H54 (cell line): ENCODE measurements at places on chromosomes 7 and 10.
A peak's percentile ranks its signal among the peaks of the same experiment; 100 is the strongest.

- no peak for DNase-seq
Measured at GRCh38 chr10:72252972-72253371, 20.8 kb upstream of the DDIT4 start.

GRCh38 chr10:118965645-118966044 is 63.9 kb upstream of the NANOS1 start:
- DNase-seq, result no peak

DNA sequence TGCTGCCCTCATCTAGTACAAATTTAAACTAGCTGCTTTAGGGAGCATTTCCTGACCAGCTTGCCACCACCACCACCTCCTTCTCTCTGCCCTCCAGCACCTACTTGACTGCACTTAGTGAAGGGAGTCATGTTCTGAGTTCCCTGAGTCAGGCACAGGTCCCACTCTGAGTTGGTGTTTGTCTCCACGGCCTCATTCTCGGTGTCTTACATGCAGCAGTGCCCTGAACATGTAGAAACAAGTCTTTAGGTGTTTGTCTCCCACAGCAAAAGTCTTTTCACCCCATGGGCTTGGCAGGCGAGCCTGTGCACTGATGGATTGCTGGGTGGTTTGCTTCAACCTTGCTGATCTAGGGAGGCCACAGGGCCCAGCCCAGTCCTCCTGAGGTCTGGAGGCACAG is 16.9 kb downstream of the TSPAN14 start:
- no peak for DNase-seq

DNA sequence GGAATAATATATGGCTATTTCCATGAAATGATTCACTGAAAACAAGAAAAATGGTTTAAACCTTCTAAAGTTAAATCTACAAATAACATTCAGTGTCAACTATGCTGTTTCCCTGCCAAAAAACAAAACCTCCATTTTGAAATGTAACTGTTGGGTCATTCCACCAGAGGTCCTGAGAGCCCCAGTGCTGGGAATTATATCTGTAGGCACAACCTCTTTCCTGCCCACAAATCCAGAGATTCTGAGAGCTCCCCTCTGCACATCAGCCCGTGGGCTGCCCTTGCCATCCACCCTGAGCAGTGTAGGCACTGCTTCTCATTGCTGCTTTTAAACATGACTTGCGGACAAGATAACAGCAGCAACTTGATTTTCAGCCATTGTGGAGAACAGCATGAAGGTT is 198.6 kb downstream of the TMEM178B start:
- DNase-seq, result no peak

- no peak for DNase-seq
Measured at GRCh38 chr10:4767033-4767814, 58.8 kb upstream of the AKR1E2 start.

- DNase-seq, result no peak
Measured at GRCh38 chr7:54811846-54812254, 52.8 kb upstream of the SEC61G start.

GRCh38 chr7:74455928-74456327 is 2.2 kb downstream of the GTF2IRD1 start:
- DNase-seq, result no peak

GRCh38 chr10:63346015-63346441 is 119.7 kb downstream of the JMJD1C start:
- DNase-seq, result no peak

GRCh38 chr10:128078136-128078969 is 47.9 kb downstream of the MKI67 start:
- DNase-seq, result peak; percentile 38

- DNase-seq, result peak; percentile 34
Measured at GRCh38 chr10:5291501-5292195, 73.1 kb upstream of the UCN3 start.

DNA sequence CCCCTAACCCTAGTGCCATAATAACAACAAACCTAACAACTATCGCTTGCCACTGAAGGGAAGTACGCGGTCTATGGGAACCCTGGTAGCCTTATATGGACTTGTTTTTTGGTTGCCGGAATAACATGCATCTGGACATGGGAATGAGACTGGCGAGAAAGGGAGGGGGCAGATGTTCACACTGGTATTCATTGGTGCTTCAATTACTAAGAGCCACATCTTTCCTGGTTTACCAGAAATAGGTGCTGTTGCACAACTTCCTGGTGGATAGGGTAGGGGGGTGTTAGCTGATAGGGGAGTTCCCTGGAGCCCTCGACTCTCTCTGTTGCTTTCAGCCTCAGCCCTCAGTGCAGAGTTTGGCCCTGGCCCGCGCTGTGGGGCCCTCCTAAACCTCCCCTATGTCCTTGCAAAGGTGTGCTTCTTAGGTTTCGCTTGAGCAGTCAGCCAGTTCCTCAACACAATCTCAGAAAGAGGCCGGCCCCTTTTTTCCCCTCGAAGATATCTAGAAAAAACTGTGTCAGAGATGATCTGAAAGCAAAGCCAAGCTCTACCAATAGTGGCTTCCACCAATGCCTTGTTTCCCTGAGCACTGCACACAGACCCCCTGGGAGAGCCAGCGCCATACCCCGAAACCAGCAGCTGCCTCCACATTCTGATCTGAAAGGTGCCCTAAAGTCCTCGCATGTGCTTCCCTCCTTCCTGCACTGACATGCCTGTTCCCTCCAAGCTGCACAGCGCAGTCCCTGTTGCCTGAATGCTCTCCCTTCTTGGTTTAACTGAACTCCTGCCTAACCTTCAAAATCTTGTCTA is 13.5 kb downstream of the TBXAS1 start:
- no peak for DNase-seq

GRCh38 chr10:55024713-55025112 is 223.7 kb upstream of the PCDH15 start:
- no peak for DNase-seq

- DNase-seq, result no peak
Measured at GRCh38 chr7:90173127-90173844, 19.0 kb downstream of the STEAP1 start.

DNA sequence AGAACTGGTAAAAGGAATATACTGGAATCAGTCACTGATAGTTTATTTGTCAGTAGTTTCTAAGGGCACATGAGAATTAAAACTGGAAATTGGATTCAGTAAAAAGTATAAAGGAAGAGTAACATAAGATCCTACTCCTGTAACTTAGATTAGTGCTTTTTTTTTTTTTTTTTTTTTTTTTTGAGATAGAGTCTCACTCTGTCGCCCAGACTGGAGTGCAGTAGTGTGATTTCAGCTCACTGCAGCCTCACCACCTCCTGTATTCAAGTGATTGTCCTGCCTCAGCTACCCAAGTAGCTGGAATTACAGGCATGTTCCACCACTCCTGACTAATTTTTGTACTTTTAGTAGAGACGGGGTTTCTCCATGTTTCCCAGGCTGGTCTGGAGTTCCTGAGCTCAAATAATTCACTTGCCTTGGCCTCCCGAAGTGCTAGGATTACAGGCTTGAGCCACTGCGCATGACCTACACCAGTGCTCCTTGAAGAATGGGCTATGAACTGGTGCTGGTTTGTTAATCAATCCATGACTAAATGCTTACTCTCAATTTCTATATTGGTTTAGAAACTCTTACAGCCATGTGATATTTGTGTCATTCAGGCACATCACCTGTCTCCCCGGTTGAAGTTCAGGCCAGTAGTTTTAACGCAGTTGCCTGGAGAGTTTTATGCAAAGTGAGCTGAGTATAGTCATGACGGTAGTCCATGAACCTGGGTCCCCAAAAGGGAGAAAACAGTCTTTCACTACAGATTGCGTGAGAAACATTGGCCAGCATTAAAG is 65.0 kb downstream of the ZEB1 start:
- no peak for DNase-seq

DNA sequence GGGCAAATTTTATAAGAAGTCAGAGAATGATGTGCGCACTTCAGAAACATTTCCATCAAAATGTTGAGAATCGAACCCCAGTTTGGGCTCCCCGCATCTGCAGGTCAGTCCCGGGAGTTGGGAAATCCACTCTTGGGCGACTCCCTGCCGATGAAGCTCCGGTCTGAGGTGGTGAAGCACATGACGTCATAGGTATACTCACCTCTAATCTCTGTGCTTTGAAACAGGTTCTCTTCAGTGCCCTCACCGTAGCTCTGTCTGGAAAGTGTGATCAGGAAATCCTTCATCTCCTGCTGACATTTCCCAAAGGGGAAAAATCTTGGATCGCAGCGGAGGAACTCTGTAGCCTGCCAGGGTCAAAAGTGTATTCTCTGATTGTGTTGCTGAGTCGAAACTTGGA is 138.5 kb downstream of the ABCA13 start:
- DNase-seq, result no peak

DNA sequence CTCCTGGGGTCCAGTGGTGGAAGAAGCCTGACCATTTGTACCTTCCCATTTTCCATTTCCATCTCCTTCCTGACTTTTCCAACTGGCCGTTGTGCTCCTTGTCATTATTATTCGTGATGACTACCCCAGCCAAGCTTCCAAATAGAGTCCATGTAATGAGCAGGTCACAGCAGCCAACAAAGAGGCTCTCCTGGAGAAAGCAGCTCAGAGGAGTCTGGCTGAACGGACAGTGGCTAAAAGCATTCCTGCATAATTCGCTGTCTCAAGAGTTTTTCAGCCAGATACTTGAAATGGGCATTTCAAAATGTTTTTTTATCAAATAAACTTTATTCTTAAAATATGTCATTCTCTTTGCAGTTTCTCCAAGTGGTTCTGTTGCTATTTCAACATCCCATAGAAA is 458.6 kb downstream of the INHBA start:
- DNase-seq, result no peak

GRCh38 chr10:782751-783648 is 93.5 kb upstream of the DIP2C start:
- no peak for DNase-seq

GRCh38 chr10:128156999-128157755 is 31.0 kb upstream of the MKI67 start:
- DNase-seq, result no peak

GRCh38 chr10:88968391-88968790 is 15.8 kb upstream of the ACTA2 start:
- DNase-seq, result no peak

DNA sequence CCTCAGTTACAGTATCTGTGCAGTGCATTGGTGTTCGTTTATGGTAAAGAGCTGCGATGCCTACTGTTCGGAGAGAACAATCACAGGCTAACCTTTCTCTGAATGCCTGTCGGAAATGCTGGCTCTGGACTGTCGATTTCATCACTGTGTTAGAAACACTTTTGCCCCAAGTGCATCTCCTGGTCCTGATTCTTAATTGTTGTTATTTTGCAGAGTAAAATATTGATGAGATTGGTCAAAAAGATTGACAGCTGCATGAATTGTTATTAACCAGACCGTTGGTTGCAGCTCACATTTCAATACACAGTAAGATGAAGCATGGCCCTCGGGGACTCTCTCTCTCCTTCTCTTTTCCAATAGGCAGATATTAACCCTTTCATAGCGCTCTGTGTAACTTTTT is 557.4 kb upstream of the ADARB2 start:
- DNase-seq, result no peak

GRCh38 chr7:151542606-151543130 is 23.0 kb upstream of the RHEB start:
- no peak for DNase-seq

DNA sequence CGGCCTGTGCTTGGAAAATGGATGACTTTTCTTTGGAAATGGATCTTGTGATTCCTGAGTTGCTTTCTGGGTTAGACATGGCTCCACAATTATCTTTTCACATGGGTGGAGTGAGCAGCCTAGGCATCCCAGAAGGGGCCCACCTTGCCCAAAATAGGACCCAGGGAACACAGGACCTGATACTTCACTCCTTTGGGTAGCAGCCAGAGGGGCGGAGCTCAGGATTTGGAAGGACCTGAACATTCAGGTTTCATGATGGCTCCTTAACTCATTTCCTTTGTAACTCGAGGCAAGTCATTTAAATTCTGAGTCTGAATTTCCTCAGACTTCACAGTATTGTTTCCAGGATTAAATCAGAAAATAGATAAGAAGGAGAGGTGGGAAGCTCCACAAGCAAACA is 178.3 kb upstream of the ZMIZ1 start:
- no peak for DNase-seq

- DNase-seq, result no peak
Measured at GRCh38 chr7:20064181-20064970, 152.8 kb downstream of the MACC1 start.

DNA sequence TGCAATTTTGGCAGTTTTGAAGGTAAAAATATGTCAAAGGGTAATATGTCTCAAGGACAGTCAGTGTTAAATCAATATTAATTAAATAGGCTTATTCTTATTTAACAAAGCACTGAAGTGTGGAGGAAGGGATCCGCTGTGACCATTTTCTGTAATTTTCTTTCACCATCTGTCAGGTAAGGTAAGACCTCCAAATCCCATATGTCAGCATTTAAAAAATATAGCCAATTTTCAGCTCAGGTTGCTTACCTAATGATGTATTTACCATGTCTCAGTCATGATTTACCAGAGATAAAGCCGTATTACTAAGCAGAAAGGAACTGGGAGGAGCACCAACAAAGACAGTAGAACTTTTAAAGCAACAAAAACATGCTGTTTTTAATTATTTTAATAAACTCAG is 683.9 kb downstream of the CCSER2 start:
- no peak for DNase-seq

- no peak for DNase-seq
Measured at GRCh38 chr7:16603633-16604032, 41.9 kb downstream of the ANKMY2 start.

DNA sequence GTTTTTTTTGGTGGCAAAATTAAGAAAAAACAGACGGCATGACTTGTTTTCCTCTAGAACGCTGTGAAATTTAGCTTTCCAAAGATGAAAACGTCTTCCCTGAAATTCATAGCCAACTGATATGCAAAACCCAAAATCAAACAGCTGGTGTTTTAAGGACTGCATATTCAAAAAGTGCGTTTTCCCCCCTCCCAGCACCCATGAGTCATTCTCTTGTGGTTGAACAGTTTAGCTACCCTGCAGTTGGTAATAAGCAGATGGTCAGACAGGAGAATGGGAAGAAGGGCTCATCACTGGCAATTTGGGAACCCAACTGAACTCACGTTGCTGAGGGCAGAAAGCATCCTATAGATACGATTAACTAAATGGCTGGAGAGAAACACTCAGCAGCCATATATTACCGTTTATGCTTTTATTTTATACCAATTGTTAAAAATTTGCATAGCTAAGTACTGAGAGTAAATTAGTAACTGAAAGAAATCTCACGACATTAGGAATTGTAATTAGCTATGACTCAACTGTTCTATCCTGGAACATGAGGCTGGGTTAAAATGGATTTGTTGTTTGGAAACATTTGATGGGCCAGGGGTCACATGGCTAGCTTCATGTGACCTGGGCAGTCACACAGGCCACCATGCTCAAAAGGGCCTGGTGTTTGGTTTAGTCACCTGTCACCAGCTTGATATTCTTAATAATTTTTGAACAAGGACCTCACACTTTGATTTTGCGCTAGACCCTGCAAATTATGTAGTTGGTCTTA is 343.1 kb downstream of the PHTF2 start:
- peak; percentile 18 for DNase-seq

GRCh38 chr10:106542461-106542860 is 622.0 kb downstream of the SORCS1 start:
- no peak for DNase-seq

- DNase-seq, result no peak
Measured at GRCh38 chr10:60669501-60669900, 108.8 kb upstream of the CDK1 start.

GRCh38 chr7:33287738-33288137 is 158.4 kb downstream of the BBS9 start:
- DNase-seq, result no peak
